ENCODE measurements at places on chromosomes 4 and X. TPM values are rescaled to one million over a fixed set of nuclear protein-coding genes. Genes with fewer than 3 reads are reported as not detected.

DNA sequence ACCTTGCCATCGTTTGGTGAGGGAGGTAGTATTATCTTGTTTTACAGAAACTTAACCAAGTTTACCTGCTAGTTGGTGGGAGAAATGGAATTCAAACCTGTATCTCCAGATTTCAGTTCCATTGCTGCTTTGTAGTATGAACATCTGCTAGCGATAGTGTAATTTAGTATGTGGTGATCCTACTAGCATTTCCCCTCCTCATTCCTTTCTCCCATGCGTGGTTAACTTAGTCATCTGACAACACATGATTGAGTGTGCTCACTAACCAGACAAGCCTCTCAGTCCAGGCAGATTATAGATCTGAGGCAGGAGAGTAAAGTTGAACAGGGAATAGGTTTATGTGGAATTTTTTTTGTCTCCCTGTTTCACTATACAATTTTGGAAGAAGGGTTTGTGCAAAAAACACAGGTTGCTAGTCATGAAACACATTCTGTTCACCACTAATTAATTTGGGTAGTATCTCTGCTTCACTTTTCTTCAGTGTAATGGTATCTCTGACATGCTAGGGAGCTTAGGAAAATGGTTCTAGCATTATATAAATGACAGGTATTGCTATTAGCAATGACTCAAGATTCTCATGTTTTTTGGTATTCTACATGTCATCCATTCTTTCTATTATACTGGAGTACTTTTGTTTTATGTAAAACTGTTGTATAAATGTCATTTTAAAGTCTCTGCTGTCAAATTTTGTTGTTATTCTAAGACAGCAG is 21.7 kb downstream of the RBPJ start:
- no peak for DNase-seq

The CDX4 gene
- total RNA-seq = not detected

- DNase-seq = no peak
Observed at GRCh38 chr4:74659576-74660411, 134.5 kb downstream of the BTC start.

DNA sequence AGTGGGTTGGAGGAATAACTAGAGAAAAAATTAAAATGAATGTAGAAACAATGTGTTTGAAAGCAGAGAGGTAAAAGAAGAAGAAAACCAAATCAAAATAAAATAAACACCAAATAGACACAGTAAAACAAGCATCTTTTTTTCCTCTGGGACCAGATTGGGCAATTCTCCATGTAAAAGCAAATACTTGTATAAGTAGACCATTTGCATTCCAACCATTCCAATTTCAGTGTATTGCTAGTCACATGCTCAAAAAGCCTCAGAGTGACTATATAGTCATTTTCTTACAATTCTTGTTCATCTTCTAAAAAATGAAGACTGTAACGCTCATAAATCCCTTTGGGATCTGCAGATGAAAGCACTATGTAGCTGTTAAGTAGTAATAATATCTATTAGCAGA is 969.5 kb downstream of the PCDH18 start:
- no peak for DNase-seq

- DNase-seq = no peak
Observed at GRCh38 chr4:8030121-8030781, 90.6 kb upstream of the AFAP1 start.

DNA sequence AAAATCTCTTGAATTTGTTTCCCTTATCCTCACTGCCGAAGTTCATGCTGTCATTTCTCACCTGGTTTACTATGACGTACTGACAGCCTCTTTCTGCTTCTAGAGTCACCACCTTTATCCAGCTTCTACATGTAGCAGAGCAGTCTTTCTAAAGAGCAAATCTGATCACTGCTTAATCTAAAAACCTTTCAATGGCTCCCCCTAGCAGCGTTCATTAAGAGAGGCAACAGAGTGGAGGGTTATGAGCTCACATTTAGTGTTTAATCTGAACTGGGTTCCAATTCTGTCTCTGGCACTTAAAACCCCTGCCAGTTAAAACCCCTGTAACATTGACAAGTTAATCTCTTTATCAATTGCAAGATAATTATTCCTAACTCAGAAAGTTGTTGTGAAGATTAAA is 4.4 kb downstream of the RBPJ start:
- DNase-seq = no peak

GRCh38 chr4:36138220-36138619 is 106.1 kb downstream of the ARAP2 start:
- no peak for DNase-seq

GRCh38 chrX:148542481-148543255 is 42.3 kb downstream of the AFF2 start:
- no peak for DNase-seq

DNA sequence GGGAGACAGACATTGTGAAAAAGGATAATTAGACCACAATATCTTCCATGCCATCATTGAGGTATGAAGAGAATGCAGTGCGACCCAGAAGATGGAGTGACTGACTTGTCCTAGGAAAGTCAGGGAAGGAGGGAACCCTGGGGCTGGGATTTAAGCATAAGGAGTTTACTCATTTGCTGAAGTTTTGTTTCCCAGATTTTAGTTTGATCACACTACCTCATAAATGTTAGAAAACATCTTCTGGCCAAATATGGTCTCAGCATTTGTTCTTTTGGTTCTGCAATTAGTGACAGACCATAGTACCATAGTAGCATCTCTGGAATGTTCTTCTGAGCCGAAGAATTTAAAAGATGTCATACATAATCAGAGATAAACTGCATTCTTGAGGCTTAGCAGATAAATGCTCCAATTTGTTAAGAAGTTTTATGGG is 96.5 kb upstream of the PGRMC2 start:
- no peak for DNase-seq

DNA sequence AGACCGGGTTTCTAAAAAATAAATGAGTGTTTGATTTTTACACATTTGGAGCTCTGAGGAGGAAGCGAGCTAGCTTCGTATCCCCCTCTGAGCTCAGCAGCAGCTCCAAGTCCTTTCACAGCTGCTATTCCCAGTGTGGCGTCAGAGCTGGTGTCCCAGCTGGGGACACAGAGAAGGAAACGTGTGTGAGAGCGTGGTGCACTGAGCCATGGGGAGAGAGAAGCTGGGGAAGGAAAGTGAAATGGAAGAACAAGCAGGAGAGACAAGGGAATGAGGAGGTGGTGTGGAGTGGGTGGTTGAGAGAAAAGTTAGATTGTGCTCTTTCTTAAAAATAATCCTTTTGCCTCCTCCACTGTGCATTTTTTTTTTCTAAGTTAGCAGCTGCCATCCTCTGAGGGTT is 79.5 kb upstream of the SLC4A4 start:
- no peak for DNase-seq

The FRAS1 gene
- total RNA-seq = 1.8 TPM

The CXCL8 gene
- 1.8 TPM for total RNA-seq

GRCh38 chr4:1255699-1256098 is 6.8 kb upstream of the CTBP1 start:
- DNase-seq = no peak

DNA sequence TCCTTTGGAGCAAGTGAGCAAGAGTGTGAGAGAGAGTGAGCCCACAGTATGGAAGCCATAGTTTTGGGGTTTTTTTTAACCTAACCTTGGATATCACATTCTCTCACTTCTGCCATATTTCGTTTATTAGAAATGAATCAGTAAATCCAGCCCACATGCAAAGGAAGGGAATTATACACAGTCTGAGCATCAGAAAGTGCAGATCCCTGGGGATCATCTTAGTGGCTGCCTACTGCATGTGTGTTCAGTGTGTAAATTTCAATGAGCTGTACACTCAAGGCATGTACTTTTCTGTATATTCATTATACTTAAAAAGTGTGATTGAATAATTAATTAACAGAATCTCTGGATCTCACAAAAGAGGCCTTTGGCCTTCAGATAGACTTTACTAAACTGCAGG is 133.8 kb upstream of the PRPS2 start:
- DNase-seq = no peak

The ZFYVE28 gene
- total RNA-seq = 31.9 TPM

DNA sequence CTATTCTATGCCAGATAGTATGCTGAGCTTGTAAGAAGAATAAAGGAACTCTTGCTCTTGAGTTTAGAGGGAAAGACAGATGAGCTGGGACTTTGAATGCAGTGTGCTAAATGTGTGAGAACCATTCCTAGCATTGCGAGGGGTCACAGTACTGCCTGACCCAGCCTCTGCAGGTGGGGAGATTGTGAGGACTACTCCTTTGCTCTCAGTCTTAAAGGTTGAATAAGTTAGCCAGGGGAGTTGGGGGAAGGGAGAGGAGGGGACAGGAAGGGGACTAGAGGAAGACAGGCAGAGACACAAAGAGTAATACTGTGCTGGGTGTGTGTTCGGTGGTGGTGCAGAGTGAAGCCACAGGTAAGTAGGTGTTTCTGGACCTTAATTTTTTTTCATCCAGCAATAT is 41.7 kb downstream of the DCUN1D4 start:
- DNase-seq = no peak

The NLRP2B gene
- not detected for total RNA-seq

- no peak for DNase-seq
Observed at GRCh38 chrX:154046031-154046781, 26.5 kb upstream of the IRAK1 start.

The GSX2 gene
- not detected for total RNA-seq

DNA sequence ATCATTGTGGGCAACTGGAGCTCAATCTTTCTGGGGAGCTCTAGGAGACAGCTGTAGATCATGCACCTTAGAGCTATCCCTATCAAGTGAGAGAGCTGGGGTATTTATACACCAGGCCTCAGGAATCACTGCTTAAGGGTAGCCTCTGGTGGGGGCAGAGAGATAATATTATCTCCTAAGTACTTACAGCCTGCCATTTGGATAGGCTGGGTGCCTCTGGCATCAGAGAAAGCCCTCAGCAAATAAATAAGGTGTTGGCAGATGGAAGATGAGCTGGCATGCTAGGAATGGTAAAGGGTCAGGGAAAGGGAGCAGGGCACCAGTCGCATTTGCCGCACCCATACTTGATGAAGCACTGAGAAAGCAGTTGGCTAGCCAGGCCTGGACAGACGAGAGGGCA is 75.9 kb downstream of the HCCS start:
- no peak for DNase-seq

DNA sequence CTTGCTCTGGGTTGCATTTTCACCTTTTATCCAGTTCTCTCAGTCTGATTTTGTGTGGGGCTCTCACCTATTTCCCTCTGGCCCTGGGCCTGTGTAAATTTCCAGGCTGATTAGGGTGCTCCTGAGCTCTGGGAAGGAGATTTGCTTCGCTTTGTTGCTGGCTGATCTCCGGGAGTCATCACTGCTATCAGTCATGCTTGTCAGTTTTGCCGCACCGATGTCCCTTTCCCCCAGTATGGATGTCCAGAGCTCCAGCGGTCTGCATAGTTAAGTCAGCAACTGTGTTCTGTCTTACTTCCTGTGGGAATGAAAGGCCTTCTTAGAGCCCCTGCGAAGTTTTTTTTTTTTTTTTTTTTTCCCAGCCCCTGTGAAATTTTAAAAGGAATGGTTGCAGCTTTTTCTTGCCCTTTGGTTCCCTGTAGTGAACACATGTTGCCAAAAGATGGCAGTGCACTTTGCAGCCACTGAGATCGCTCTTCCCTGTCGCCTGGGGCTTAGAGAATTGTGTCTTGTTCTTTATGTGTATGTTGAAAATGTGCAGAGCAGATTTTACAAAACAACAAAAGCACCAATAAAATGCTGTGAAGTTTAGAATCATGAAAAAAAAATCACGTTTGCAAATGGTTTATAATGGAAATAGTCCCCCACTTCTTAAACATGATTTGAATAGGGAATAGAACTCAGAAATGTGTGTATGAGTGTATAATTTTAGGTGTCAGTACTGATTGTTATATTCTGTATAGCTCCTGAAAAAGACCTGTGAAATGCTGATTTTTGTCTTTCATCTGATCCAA is 109.1 kb upstream of the SLC4A4 start:
- DNase-seq = peak; percentile 40

The CRLF2 gene
- total RNA-seq = 0.28 TPM

DNA sequence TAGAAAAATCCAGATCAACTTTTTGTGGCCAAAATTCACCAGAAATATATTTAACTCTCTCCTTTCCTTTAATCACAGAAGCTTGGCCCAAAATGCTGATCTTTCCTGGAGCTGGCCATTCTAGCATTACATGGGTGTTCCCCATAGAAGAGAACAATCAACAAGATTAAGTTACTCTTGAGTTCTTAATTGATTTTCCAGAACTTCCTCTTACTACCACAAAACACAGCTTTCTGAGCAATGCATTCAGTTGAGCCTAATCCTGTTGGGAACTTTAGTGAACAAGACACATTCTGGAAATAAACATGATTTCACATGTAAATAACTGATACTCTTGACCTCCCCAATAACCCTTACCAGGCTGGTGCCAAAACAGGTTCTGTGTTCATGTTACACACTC is 45.4 kb upstream of the STIM2 start:
- no peak for DNase-seq

DNA sequence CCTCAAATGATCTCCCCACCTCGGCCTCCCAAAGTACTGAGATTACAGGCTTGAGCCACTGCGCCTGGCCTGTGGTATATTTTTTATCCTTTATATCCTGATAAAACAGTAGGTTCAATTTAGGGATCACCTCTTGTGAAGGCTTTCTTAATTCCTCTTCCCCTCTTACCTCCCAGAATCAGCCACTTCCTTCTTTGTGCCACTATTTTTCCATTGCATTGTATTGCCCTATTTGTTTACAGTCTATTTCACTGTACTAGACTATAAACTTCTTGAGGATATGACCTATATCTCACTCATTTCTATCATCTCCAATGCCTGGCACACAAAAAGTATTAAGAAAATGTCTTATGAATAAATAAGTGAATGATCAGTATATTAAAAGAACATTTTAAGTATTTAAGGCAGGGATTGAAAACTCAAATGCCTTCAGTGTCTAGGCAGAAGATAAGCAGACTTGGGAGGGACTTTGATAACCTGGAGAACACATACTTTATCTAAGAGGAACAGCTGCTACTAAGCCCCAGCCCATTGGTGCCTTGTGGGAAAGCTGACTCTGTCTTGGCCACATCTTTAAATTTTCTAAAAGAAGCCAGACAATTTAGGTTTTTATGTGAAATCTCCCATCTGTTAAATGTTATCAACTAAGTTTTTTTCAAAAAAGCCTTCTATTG is 82.3 kb upstream of the OGT start:
- no peak for DNase-seq

The GPR50 gene
- total RNA-seq = not detected

GRCh38 chr4:86544310-86544966 is 49.7 kb upstream of the PTPN13 start:
- DNase-seq = no peak

Measured in left colon (tissue), 2 donors.